Uterus (tissue), 4 donors: ENCODE measurements at places on chromosomes 7 and 10.
A peak's percentile ranks its signal among the peaks of the same experiment; 100 is the strongest.

GRCh38 chr10:30500963-30501504 lies 67.0 kb downstream of the MAP3K8 start:
- no peak for DNase-seq

DNA sequence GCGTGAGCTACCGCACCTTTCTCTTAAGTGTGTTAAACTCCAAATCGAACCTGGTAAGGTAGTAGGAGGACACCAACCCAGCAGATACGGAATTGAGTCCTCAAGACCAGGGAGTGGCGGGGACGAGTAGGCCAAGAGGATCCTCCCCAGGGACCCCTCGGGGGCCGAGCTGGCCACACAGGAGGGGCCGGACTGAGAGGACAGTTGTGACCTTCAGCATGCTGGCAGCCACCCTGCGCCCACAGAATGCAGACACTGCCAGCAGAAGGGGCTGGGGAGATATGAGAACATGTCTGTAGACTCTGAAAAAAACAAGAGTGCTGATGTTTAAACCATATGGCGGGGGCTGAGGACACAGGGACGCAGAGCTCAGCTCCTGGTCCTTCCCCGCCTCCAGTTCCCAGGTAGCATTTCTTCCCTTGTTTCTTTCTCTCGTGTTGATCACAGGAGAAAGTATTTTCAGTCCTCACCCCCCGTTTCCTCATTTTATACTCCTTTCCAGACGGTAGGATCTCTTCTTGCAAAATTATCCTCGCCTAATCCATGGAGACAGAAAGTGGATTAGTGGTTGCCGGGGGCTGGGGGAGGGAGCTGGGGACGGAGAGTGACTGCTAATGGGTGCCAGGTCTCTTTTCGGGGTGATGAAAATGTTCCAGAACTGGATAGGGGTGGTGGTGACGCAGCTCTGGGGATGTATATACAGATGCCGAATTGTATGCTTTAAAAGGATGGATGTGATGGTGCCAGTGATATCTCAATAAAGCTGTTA lies 11.5 kb upstream of the UNCX start:
- DNase-seq: no peak

DNA sequence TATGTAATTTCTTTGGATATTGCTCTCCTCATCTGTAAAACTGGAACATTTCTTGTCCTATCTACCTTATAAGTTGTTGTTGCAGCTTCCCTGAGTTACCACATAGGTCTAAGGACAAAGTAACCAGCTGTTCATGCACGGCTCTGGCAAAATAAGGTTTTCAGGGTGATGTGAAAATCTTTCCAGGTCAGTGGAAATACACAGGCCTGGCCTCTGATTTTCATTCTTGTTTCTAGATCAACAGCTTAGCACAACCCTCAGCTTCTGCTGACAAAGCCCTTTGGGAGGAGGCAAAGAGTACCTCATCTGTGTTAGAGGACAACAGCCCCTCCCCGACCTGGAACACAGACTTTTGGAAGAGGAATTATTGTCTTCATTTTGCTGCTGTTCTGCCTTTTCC lies 117.5 kb upstream of the AGK start:
- DNase-seq: no peak

DNA sequence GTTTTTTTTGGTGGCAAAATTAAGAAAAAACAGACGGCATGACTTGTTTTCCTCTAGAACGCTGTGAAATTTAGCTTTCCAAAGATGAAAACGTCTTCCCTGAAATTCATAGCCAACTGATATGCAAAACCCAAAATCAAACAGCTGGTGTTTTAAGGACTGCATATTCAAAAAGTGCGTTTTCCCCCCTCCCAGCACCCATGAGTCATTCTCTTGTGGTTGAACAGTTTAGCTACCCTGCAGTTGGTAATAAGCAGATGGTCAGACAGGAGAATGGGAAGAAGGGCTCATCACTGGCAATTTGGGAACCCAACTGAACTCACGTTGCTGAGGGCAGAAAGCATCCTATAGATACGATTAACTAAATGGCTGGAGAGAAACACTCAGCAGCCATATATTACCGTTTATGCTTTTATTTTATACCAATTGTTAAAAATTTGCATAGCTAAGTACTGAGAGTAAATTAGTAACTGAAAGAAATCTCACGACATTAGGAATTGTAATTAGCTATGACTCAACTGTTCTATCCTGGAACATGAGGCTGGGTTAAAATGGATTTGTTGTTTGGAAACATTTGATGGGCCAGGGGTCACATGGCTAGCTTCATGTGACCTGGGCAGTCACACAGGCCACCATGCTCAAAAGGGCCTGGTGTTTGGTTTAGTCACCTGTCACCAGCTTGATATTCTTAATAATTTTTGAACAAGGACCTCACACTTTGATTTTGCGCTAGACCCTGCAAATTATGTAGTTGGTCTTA lies 343.1 kb downstream of the PHTF2 start:
- no peak for DNase-seq

DNA sequence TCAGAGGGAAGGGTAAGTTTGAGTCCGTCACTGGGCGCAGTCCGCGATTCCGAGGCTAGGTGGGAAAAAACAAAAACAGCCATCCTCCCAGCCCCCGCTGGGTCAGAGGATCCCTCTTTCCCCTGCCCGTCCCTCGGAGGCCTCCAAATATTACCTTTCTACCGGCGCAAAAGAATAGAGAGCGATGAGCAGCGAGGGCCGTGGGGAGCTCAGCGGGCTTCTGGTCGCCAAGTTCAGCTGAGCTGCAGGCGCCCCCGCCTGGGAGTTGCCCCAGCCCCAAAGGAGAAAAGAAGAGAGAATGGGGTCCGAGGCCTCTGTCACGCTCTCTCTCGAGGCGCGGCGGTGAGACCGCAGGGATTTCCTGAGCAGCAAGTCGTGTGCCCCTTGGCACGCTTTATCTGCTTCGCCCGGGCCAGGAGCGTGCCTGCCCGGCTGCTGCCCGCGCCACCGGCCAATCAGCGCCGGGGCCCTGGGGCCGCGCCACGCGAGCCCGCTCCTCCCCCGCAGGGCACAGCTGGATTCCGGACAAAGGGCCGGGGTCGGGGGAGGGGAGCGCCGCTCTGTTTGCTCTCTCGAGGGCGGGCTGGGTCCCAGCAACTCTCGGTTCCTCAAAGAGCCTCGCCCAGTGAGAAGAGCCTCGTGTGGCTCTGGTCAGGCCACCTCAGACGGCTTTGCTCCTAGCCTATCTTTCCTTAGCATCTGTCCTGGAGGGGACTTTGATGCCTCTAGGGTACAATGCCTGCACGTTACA lies at the start of gene NEUROG3:
TSS of gene NEUROG3 (minus strand) at position 367 of the 751 bp plus-strand sequence. CDS start 379 bp downstream, outside the sequence.
- no peak for DNase-seq

DNA sequence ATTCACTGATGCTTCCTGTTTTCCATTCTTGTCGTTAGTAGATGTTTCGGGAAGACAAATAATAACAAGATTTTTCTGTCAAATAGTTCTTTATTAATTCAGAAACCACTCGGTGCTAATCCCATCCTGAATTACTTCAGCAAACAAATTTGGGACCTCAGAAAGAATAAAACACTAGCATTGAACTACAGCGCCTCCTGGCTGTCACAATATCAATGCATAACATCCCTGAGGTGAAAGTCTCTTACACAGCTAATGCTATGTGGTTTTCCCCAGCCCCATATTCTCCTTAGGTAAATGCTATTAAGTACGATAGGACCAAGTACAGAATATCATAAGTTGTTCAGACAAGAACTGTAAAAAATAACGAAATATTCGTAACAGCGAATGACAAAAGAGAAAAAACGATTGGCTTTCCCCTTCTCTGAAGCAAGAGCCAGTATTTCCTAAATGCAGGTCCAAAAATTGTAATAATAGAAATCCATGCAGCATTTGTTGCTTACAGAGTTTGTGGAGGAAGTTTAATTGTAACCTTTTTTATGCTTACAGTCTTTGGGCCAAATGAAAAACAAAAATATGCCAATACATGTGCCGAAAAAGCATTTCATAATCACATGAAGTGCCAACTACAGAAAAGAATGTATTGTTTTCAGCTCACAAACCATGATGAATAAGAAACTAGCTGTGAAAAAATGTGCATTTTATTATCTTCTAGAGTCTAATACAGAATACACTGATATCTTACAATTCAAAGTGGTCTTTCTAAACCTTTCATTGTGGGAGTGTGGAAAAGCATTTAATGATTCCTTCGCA lies 47.3 kb downstream of the MYPN start:
- peak; percentile 62 for DNase-seq

DNA sequence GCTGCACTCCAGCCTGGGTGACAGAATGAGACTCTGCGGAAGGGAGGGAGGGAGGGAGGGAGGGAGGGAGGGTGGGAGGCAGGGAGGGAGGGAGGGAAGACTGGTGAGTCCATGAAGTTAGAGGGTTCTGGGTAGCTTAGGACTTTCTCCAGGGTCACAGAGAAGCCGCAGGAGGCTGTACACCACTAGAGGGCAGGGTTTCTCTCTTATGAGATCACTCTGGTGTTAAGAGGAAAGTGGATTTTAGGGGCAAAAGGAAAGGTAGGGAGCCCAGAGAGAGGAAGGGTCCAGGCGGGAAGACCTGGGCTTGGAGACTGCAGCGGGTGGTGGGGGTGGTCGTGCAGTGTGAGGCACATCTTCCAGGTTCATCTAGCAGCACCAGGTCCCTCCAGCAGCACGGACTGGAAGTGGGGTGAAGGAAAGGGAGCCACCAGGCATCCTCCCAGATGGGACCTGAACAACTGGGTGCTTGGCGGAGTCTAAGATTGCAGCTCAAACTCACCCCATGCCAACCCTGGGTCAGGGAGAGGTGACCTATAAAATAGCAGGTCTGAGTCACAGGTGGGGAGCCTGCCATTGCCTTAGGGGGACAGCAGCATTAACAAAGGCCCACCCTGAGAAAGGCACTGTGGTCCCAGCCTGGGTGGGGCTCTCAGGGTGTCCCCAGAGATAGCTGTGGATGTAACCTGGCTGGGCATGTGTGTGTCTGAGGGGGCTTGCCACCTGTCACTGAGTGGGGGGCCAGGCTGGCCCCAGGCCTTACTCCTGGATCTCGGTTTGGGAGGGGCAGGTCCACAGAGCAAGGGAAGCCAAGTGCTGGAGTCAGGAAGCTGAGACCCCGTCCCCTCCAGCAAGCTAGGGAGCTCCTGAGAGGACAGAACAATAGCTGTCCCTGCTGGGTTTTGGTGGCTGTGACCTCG lies 48.5 kb upstream of the SLC29A3 start:
- peak; percentile 65 for DNase-seq
